ENCODE measurements at places on chromosomes 7 and 10.

DNA sequence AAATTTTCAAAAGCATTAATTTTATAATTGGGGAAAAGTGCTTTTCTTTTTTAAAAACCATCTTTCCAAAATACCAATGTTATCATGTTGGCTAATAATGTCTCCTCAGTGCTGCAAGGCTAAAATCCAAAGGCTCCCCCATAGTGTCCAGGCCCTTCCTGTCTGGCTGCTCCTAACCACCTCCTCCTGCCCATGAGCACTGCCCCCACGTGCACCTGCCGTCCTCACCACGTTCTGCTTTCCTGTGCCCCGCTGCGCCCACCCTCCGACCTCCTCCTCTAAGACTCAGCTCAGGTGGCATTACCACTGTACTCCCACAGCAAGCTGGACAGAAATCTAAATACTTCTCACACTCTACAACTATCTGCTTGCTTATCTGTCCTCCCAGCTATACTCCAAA, 17.7 kb downstream of the PAXIP1 start:
- DNase-seq, result no peak

DNA sequence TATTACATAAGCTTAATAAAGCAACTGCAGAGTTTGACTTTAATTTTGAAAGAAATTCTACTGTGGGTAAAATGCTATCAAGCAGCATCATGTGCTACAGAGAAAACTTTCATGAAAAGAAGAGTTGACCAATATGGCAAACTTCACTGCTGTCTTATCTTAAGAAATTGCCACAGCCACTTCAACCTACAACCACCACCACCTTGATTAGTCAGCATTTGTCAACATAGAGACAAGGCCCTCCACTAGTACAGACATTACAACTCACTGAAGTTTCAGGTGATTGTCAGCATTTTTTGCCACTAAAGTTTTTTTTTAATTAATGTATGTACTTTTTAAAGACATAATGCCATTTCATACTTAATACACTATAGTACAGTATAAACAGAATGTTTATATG, 350.3 kb downstream of the HPSE2 start:
- DNase-seq, result no peak

DNA sequence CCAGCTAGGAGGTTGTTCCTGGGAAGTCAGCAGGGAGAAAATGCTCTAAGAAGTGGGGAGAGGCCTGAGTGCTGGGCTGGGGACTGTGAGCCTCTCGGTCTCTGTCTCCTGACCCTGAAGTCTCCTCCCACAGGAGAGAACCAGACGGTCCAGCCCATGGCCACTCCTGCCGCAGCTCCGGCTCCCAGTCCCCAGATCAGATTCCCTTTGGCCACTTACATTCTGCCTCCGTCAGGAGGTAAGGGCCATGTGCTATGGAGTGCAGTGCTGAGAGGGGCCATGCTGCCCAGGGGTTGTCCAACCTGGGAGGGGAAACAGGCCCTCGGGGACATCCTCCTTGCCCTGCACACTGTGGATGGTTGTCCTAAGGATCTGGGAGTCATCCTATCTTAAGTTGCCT, 21.3 kb upstream of the ZNF467 start:
- DNase-seq, result no peak

DNA sequence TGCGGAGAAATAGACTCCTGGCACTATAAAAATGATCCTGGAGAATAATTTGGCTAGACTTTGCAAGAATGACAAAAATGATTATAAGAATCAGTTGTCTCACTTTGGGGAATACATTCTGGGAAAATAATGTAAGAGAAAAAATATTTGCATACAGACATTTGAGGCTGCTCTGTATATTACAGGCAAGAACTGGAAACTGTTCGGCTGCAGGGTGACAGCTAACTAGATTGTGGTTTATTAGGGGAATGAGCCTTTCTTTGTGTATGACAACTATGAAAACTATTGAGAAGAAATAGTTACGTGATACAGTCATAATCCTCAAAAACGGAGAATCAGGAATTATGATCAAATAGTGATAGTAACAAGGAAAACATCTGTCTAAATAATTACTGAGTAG, 8.6 kb downstream of the TRIM56 start:
- DNase-seq, result no peak

- DNase-seq, result no peak
These were observed 17.3 kb downstream of the YAE1 start for GRCh38 chr7:39583539-39583938.

DNA sequence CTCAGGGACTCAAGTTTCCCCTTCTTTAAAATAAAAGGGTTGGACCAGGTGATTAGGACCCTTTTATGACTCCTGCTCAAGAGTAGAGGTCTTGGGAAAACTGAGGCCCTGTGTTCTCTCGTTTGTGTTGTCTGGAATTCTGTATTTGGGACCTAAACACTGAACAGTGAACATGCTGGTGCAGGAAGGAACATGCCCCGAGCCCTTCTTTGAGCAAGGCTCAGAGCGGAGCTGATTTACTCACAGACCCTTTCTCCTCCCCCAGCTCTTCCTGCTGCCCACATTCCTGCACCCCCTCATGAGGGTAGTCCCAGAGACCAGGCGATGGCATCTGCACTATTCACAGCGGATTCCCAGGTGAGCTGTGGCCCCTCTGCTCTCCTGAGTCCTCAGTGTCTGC, 14.2 kb downstream of the ZKSCAN1 start:
- no peak for DNase-seq

DNA sequence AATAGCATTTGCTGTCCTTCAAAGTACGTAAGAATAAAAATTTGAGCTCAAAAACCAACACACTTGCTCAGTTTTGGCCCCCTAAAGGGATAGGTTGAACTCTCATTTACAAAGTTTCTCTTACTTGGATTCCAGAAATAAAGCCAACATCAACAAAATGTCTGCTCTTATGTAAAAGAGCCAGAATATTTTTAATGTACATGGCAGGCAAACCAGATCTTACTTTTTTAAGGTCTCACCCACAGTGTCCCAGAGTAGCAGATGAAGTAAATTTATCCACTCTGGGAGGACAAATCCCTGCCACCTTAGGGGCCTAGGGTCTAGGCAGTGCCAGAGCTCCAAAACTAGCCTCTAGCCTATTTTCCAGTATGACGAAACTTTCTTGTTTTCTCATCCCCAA, 159.6 kb downstream of the SKAP2 start:
- DNase-seq, result no peak

GRCh38 chr7:44277851-44278250, 47.5 kb downstream of the CAMK2B start:
- no peak for DNase-seq

GRCh38 chr7:2071133-2071832, 161.5 kb downstream of the MAD1L1 start:
- no peak for DNase-seq

DNA sequence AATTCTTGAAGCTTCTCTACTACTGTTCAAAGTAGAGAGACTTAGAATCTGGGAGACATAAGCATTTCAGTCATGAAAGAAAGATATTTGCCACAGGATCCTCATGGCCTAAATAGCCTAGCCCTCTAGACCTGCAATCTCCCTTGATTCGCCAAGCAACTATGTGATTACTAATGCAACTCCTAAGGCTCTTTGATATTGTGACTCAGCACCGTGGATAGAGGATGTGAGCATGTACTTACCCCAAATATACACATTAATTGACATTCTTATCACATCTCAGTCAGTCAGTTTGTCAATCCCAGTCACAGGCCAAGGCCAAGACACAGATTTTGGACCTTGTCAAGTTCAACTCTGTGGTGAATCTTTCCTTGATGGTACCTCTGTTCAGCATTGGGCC, 42.6 kb downstream of the GPR37 start:
- DNase-seq, result no peak

DNA sequence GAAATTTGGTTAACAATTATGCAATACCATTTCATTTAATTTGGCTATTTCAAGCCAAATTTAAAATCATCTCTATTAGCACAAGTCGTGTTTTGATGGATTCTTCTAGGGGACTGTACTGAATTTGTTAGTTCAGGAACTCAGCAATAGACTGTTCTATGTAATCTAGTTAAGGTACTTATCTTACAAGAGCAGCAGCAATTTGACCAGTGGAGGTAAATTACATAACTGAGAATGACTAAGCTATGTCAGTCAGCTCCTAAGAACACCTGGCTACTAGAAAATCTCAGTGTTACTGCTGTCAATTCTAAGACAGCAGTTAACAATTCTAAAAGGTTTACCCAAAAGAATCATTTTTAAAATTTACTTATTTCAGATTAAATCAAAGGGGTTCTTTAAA, 513.9 kb upstream of the ZWINT start:
- DNase-seq, result no peak

DNA sequence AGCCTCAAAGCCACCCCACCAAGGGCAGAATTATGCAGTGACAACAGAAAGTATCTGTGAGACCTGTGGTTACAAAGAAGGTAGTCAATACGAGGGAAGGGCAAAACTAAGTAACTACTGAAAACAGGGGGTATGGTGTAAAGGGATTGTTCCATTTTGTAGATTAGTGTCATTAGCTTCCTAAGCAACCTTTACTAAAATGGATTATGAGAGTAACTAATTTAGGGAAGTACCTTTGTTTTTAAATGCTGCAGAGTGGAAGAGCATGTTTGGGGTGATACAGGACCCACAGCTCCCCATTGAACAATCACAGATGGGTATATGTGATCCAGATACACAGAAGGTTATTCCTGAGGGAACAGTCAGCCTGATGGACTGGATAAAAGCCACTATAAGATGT, 51.3 kb upstream of the TAC1 start:
- no peak for DNase-seq

GRCh38 chr7:27189997-27190748, 5.1 kb upstream of the HOXA11 start:
- DNase-seq, result no peak

DNA sequence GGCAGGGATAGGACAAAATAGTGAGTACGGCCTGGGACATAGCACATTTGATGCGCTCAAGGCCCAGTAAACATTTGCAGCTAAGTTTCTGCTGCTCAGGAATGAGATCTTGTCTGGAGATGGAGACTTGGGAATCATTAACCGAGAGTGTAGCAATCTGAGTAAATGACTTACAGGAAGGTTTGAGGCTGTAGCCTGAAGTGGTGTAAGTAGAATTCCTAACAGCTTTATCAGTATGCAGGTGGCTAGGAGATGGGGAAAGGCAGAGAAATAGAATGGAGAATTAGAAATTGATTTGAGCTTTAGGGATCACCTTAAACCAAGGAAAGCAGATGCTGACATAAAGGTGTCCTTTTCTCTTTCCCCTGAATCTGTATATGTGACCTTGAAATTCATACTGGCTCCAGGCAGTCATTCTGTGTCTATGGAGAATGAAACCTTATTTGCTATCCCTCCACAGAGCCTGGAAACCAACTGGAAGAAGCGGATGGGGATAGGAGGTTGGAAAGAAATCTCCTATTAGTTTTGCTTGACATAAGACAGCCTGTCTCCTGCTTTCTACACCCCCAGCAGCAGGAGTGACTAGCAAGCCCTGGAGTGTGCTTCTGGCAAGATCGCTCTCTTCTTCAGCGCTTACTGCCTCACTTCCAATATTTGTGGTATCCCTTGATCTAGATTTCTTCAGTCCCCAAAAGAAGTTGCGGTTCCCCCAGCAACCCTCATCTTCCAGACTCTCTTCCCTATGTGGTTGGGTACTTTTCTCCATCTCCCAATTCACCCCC, 6.4 kb upstream of the PON2 start:
- no peak for DNase-seq

- DNase-seq, result no peak
These were observed 77.7 kb upstream of the FAM3C start for GRCh38 chr7:121473645-121474300.

DNA sequence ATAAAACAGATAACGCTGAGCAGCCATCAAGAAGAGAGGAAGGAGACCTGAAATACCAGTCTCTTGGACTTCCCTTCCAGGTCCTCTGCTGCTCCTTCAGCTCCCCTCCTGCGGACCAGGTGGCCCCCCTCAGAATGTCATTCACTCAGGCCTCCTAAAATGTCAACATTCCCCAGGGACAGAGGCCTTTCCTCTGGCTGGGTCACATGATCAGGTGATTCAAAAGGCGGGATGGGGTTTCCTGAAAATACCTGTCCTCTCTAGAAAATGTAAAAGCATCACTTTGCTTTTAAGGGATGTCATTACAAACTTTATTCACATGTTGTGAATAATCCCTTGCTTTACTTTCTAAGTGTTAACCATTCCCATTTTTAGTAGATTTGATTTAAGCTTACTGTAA, 311.1 kb downstream of the INHBA start:
- no peak for DNase-seq

Data from cortex of kidney (tissue), 1 donor.